ENCODE measurements at places on chromosomes 4 and X. TPM values are rescaled to one million over a fixed set of nuclear protein-coding genes. Genes with fewer than 3 reads are reported as not detected.
A peak's percentile ranks its signal among the peaks of the same experiment; 100 is the strongest.

DNA sequence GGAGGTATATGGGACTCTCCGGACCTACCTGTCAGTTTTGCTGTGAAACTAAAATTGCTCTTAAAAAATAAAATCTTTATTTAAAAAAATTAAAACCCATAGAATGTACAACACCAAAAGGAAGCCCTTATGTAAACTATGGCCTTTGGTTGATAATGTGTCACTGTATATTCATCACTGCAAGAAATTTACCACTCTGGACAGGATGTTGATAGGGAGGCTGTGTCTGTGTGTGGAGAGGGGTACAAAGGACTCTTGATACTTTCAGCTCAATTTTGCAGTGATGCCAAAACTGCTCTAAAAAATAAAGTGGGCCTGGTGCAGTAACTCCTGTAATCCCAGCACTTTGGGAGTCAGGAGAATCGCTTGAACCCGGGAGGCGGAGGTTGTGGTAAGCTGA, 2.9 kb upstream of the ZMYM3 start:
- no peak for DNase-seq

GRCh38 chr4:99816545-99817308, at the start of gene DAPP1:
TSS of gene DAPP1 (plus strand) at chr4:99816827. CDS start at chr4:99816914, 87 bp downstream.
- peak; percentile 89 for DNase-seq

- no peak for DNase-seq
Measured at GRCh38 chr4:95371476-95372224, 177.1 kb downstream of the UNC5C start.

- DNase-seq = no peak
Measured at GRCh38 chr4:15891312-15891711, 47.2 kb downstream of the FGFBP1 start.

DNA sequence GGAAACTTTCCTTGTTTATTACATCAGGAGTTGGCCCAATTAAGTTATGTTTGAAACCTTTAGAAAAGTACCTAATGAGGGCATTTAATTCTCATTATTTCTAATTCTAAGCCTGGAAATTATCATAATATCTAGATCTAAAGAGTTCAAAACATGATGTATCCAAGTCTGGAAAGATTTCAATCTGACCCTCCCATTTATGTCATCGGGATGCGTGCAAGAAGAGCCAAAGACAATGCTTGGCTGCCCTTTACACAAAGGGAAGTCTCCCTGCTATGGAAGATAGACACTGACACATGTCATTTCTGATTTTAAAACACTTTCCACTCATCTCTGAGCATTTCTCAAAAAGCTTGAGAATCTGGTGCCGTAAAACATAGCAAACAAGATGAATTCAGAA, 222.4 kb downstream of the ANTXR2 start:
- DNase-seq = no peak

- peak; percentile 60 for DNase-seq
Measured at GRCh38 chr4:147590249-147590920, 26.8 kb upstream of the TMEM184C start.

The WNK3 gene
- 0.19 TPM for total RNA-seq

The RTL3 gene
- total RNA-seq = not detected

The DCAF16 gene
- total RNA-seq = 34.1 TPM
